ENCODE measurements at places on chromosomes 13 and 19.

GRCh38 chr13:100540621-100541020 lies 48.0 kb downstream of the GGACT start:
- DNase-seq: no peak

GRCh38 chr13:50893211-50893852 lies 16.3 kb upstream of the RNASEH2B start:
- no peak for DNase-seq

GRCh38 chr13:110127986-110128511 lies 178.9 kb downstream of the COL4A1 start:
- DNase-seq: no peak

DNA sequence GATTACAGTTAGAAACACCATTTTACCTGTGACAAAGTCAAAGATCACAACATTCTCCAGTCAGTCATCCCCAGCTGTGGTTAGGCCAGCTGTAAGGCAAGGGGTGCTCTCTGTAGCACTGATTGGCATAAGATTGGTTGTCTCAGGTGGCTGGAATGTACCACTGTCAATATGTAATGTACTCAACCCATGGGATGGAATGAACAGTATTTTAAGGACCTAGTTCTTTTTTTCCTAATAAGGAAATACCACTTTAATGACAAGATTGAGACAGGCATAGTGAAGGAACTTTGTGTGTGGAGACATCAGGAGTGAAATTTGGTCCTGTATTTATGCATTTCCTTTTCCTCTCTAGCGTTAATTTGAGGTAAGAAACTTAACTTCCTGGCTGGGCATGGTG lies 310.7 kb downstream of the ITGBL1 start:
- DNase-seq: no peak

All from frontal cortex (tissue), 4 donors.